Epithelial cell of alveolus of lung (primary cell): ENCODE measurements at places on chromosomes 5 and 9. TPM values are rescaled to one million over a fixed set of nuclear protein-coding genes. Genes with fewer than 3 reads are reported as not detected.

Gene CEL
- 0.52 and 1.1 TPM in 2 replicates for total RNA-seq

Gene C9
- not detected in 2 replicates for total RNA-seq

Gene RNF183
- not detected in 2 replicates for total RNA-seq

Gene PTGES
- 47.7 and 56.1 TPM in 2 replicates for total RNA-seq

Gene OR1J2
- not detected in 2 replicates for total RNA-seq

Gene MLLT3
- total RNA-seq: 13.3 and 29.1 TPM in 2 replicates

Gene STK32A
- 0.24 and 0.26 TPM in 2 replicates for total RNA-seq

Gene GPR151
- not detected in 2 replicates for total RNA-seq

Gene EFNA5
- total RNA-seq: 6.4 and 6.6 TPM in 2 replicates

Gene CDC42SE2
- 12.3 and 16.9 TPM in 2 replicates for total RNA-seq

Gene GABRA6
- not detected in 2 replicates for total RNA-seq

Gene AHRR
- total RNA-seq: 7.0 and 47.7 TPM in 2 replicates
